ACHN (cell line): ENCODE measurements at places on chromosomes 13 and 19.

- DNase-seq, result no peak
Measured at GRCh38 chr13:91136806-91137205, 210.7 kb upstream of the MIR17HG start.

DNA sequence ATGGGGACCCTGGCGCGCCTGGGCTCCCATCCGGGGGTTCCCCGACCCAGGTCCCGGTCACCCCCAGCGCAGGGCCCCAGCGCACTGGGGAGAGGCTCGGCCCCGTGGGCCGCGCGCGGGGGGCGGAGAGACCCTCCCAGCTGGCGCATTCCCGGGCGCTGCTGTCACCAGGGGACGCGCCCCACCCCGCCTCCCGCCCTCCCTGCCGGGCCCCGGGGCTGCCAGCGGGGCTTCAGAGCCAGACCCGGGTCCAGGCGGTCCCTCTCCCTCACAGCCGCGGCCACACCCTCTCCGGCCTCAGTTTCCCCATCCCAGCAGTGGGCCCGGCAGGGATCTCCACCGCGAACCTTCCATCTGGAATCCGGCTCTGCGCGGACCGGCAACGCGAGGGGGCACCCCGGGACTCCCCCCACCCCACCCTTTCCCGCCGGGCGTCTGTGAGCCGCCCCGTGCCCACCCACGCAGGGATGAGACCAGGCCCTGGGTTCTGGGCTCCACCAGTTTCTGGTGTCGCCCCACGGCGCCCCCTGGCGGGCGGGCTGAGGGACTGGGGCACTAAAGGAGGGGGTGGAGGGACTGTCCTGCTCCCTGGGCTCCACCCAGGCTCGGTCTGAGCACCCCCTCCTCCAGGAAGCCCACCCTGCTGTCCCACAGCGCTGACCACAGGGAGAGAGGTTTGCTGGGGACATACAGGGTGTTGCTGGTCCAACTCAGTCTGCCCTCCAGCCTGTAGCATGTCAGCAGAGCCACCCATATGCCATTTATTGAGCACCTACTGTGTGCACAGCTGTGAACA, 878 bp upstream of the ADAMTSL5 start:
- DNase-seq, result peak; percentile 64

GRCh38 chr19:54677217-54677616, 14.4 kb downstream of the LILRB4 start:
- DNase-seq, result no peak

GRCh38 chr13:100139817-100140216, 50.9 kb downstream of the PCCA start:
- DNase-seq, result no peak

GRCh38 chr19:31591258-31591657, 242.0 kb upstream of the TSHZ3 start:
- DNase-seq, result no peak

DNA sequence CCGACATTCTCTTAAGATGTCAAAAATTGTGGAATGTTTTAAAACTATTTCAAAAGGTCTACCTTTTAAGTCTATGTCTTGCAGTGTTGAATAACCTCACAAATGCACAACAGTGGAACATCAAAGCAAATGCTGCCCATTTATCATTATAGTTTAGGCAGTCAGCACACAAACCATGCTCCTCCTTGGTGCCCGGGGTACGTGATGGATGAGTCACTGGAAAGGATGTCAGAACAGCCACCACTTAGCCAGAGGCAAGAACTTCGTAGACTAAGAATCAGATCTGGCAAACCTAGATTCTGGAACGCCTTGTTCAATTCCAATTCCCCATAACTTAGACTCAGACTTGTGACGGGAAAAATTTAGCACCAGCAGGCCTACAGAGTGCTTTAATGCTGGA, 343.6 kb downstream of the FGF9 start:
- no peak for DNase-seq

GRCh38 chr13:98239162-98240076, 62.4 kb upstream of the RNF113B start:
- peak; percentile 21 for DNase-seq

GRCh38 chr13:37652596-37652995, 54.0 kb upstream of the POSTN start:
- no peak for DNase-seq

DNA sequence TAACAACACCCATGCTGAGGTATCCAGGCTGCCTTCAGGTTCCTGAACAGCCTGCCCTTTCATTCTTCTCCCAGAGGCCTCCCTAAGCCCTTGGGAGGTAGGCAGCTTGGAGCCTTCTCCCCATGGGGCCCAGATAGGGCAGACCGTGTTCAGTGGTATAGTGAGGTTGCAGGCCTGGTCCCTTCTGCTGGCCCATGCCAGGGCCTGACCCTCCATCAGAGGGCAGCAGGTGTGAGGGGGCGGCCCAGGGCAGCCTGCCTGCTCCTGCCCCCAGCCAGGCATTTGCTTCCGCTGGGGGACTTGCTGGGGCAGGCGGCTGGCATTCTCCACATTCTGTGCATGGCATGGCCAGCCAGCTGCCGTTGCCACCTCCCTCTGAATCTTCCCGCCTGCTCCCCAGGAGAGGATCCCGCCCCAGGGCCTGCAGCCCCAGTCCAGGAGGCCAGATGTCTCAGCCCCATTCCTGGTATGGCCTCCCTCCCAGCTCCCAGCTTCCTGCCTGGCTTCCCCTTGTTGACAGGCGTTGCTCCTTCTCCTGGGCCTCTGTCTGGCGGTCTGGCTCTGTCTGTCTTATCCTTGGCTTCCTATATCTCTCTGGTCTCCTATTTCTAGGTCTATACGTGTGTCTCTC, 8.9 kb downstream of the CIC start:
- DNase-seq, result peak; percentile 11

DNA sequence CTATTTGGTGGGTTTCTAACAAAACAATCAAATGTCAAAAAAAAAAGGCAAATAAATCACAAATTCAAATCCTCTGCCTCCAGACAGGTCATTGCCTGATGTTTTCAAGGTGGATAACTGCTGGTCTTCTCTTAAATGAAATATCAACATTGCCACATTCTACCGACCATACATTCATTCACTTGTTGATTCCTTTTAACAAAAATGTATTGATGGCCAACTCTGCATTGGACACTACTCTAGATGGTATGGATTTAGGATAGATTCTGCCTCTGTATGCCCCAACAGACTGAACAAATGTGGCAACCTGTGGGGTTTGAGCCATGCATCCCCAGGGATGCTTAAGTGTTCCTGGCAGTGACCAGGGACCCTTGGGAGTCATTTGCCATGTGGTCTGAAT, 87.6 kb upstream of the STK24 start:
- no peak for DNase-seq

DNA sequence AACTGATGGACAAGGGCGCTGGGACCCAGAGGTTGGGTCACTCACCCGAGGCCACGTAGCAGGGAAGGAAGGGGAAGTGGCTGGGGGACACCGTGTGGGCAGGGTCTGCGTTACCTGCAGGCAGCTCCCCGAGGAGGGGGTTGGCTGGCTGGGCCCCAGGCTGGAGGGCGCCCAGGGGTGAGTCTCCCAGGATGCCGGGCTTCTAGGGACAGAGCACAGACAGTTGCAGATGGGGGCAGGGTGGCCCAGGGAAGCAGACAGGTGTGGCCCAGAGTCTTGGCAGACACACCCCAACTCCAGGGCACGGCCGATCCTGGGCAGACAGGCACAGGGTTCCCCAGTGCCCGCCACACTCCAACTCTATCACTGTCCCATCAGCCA, 5.6 kb upstream of the FDX2 start:
- no peak for DNase-seq

DNA sequence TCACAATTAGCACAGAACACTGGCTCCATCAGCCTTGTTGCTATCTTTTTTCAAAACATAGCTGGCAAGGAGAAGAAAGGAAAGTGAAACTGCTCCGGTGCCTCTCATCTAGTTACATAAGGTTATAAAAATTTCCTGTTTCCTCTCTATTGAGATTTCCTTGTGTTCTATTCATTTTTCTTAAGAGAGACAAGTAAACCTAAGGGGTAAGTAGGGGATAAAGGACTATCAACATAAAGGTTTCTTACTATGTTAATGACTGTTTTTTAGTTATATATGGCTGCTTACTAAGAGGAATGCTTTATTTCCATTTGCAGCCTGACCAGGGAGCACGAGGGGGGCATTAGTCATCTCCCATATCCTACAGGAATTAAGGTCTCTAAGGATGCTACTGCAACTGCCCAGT, 73.2 kb upstream of the MLNR start:
- DNase-seq, result peak; percentile 55

DNA sequence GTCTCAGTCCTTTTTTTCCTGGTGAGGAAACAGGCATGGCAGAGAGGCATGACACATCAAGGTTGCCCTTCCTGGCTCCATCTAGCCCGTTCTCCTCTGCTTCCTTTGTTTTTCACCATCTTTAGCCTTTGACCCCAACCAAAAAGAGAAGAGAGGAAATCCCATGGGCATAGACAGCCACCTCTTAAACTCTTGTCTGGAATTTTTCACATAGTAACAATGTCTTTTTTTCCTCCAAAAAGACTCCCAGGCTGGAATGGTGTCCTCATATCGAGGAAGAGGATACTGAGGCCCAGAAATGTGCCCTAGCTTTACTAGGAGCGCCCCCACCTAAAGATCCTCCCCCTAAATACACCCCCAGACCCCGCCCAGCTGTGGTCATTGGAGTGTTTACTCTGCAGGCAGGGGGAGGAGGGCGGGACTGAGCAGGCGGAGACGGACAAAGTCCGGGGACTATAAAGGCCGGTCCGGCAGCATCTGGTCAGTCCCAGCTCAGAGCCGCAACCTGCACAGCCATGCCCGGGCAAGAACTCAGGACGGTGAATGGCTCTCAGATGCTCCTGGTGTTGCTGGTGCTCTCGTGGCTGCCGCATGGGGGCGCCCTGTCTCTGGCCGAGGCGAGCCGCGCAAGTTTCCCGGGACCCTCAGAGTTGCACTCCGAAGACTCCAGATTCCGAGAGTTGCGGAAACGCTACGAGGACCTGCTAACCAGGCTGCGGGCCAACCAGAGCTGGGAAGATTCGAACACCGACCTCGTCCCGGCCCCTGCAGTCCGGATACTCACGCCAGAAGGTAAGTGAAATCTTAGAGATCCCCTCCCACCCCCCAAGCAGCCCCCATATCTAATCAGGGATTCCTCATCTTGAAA, at the start of gene GDF15:
Gene GDF15 (plus strand): TSS at position 484 of the 868 bp plus-strand sequence. CDS start 32 bp downstream, at position 516.
- peak; percentile 94 for DNase-seq

- peak; percentile 63 for DNase-seq
Measured at GRCh38 chr13:29924482-29925350, 74.3 kb upstream of the UBL3 start.

DNA sequence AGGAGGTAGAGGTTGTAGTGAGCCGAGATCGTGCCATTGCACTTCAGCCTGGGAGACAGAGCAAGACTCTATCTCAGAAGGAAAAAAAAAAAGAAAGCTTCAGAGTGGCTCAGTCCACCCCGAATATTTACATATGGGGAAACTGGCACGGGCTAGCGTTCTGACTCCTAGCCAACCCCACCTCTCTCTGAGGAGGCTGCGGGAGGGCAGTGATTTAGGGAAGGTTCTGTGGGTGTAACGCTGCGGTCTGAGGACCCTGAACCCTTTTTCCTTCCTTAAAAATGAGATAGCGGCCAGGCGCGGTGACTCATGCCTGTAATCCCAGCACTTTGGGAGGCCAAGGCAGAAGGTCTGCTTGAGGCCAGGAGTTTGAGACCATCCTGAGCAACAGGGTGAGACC, 5.0 kb downstream of the LRRC25 start:
- DNase-seq, result no peak

- DNase-seq, result no peak
Measured at GRCh38 chr19:53463263-53463662, 4.3 kb upstream of the ZNF813 start.

DNA sequence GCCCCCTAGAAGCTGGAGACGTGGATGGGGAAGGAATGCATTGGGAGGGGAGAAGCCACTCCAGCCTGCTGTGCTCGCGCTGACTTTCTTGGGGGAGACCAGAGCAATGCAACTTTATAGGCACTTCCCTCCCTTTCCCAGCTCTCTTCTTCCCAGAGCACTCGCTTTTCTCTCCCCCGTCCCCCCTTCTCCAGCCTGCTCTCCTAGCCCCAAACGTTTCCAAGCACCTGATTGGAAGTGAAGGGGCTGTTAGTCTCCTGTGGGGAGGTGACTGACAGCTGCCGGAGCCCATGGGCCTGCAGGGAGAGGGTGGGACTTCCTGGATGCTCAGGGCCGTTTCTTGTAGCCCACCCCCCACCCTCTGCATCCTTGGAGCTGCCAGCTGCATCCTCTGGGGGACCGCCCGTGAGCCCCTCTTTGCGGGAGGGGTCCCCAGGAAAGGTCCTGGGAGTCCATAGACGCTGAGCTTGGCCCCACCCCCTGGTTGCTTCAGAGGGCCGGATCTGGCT, 2.5 kb downstream of the HDGFL2 start:
- no peak for DNase-seq

- DNase-seq, result peak; percentile 84
Measured at GRCh38 chr13:45162821-45163220, 38.0 kb downstream of the KCTD4 start.

- no peak for DNase-seq
Measured at GRCh38 chr19:23789246-23789645, 30.6 kb upstream of the ZNF681 start.

GRCh38 chr19:2055931-2056836, 5.1 kb upstream of the MKNK2 start:
- DNase-seq, result peak; percentile 62

DNA sequence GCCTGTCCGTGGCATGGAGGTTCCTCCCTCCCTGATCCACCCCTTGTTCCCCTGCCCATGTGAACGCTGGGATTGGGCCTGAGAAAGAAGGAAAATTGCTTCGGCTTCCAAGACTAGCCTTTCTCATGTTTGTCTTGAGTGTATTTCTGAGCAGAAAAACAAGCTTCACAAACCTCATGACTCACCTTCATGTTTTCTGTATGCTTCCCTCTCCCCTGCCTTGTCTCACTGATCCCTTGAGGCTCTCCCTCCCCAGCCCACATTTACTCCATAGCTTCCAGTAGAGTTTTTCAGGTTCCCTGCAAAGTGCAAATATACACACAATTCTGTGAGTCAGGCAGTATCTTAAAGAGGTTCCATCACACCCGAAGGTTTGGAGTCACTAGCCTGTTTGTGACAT, 572.4 kb downstream of the UQCRFS1 start:
- no peak for DNase-seq

GRCh38 chr13:49098198-49098597, 121.9 kb upstream of the MLNR start:
- DNase-seq, result peak; percentile 46

DNA sequence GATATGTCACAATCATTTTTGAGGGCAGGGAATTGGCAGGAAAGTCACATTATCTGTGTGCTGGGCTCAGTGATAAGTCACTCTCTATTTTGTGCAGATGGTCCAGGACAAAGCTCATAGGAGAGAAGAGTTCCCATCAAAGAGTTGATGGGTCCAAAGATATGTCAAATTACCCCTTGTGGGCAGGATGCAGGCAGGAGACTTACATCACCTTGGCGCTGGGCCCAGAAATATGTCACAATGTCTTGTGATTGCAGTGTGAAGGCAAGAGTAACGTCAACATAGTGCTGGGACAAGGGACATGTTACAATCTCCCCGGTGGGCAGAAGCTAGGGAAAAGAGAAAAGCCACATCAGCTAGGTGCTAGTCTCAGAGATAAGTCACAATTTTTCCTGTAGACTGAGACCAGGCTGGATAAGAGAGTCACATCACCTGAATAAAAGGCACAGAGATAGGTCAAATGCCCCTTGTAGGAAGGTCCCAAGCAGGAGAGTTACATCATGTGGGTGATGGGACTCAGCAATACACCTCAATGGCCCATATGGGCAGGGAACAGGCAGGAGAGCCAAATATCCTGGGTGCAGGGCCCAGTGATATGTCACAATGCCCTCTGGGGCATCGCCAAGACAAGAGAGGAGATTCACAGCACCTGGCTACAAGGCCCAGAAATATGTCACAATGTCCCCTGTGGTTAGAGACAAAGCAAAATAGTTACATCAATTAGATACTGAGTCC, 47.9 kb downstream of the ZNF99 start:
- DNase-seq, result no peak

- no peak for DNase-seq
Measured at GRCh38 chr19:6343462-6343861, 10.1 kb upstream of the ACER1 start.
